NCI-H1436 treated with DMSO at 0.1 percent for 48 hours (cell line): ENCODE measurements at places on chromosomes 12 and 14.

DNA sequence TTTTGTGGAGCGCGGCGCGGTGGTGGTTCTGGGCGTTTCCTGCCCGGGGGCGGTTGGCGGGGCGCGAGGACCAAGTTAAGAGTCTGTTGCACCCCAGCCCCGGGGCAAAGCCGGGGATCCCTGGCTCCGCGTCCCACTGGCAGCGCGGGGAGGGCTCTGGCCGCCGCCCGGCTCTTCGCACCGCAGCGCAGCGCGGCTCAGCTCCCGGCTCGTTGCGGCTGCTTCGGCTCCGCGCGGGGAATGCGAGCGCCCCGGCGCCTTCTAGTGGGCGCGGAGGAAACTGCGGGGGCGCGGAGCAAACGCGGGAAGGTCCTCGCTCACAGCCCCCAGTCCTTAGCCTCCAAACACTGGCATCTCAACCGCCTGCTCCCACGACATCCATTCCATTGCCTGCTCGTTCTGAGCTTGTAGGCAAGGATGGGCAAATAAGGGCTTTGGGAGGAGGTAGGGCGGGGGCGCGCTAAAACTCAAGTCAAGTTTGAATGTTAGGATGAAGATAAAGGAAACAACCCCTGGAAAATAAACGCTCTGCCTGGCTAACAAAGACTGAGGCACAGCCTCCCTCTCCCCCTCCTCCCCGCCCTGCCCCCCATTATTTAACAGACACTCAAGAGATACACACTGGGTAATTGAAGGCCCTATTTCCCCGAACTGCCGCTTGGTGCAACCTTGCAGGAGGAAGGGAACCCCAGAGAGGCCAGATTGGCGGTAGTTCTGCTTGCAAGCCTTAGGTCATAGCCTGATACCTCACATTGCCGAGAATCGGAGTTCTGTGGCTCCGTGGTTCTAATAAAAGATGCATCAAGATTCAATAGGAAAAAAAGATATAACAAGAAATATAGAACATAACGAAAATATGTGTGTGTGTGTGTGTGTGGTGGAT, at the start of gene B4GALNT1:
B4GALNT1 (minus strand) TSS at position 244 of the 883 bp plus-strand sequence. CDS start 1,069 bp downstream, outside the sequence.
- no peak for DNase-seq

- DNase-seq: no peak
Observed at GRCh38 chr12:102848832-102849231, 68.2 kb downstream of the PAH start.

DNA sequence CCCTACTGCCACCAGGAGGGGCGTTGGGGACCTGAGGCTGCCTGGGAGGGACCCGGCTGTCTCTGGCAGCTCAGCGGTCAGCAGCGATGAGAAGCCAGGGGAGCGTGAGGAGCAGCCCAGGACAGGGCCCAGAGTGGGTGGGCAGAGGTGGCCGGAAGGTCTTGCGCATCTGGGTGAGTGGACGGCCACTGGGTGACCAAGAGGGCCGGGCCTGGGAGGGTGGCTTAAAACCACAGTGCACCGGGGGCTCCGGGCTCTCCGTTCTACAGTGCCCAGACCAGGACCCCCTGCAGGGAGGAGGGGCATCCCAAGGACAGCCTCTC, 10.0 kb downstream of the INF2 start:
- DNase-seq: no peak

- DNase-seq: no peak
Observed at GRCh38 chr14:28571636-28572035, 195.0 kb upstream of the FOXG1 start.

DNA sequence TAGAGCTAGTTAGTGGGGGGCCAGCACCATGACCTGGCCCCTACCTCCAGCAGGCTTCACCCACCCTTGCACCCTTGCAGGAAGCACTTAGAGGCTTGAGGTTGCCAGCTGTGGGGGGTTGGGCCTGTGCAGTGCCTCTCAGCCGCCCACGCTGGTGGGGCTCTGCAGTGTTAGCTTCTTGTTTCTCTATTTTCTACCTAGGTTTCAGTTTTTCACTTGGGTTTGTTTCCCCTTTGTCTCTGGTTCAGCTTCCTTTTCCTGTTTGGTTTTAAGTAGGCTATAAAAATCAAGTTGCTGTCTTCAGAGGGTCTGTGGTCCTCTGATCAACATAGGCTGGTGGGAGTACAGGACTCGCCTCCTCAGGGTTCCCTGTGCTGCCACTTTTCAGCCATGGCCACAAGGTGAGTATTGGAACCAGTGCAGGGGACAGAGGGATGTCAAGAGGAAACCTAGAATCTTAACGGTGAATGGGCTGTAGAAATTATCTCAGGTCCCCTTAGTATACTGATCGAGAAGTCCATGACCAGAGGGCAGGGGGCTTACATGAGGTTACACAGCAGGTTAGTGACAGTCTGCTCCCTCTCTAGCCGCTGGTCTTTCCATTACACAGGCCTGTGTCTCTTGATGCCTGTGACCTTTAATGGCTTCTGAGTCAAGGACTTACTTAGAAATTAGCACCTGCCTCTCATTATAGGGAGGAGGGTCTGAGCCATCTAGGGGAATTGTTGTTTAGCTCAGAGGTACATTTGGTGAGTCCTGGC, at the start of gene EVL:
EVL (plus strand) TSS at position 312 of the 761 bp plus-strand sequence; CDS start at position 391, 79 bp downstream.
- DNase-seq: no peak

DNA sequence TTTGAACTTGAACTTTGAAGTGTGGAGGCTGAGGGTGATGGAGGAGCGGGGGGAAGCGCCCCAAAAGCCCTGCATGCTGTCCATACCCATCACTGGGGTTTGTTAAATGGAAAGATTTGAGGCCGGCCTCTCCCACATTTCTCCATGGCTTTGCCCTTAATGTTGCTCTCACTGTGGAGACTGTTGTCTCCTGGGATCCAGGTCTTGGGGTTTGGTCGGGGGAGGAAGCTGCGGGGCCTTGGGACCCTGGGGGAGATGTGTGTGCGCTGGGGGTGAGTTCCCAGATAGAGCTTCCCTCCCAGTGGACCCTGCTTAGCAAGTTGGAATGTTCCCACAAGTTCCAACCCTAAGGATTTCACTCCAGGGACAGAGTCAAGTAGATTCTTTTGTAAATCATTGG, 28.0 kb upstream of the LRTM2 start:
- no peak for DNase-seq

DNA sequence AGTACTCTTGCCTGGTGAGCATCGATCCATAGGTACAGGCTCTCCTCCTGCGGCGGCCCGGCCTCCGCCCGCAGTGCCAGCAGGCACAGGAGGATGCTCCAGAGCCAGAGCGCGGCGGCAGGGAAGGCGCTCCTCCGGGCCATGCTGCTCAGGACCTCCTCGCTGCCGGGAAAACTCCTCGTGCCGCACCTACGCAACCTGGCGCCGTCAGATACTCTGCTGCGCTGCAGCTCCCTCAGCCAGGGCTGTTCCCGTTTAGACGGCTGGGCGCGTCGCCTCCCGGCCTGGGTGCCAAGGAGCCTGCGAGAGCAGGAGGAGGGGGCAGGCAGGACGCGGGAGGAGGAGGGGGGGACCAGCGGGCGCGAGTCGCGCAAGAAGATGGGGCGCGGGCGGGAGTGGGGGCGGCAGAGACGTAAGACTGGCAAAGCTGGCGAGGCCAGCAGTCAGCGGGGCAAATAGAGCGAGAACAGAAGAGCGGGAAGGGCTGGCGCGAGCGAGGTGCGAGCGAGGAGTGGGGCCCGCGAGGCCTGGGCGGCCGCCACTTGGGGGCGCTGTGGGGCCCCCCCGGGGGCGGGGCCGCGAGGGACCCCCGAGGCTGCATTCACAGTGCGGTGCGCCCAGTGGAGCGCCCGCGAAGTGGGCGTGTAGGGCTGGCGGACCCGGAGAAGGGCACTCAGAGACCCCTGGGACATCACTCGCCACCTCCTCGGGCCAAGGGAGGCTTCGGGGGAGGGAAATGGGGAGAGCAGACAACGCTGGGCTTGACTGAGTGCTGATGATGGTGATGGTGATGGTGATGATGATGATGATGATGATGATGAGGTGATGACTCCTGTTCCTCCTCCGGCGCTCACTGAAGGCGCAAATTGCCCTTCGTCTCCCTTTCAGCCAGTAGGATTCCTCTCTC, at the start of gene WIF1:
WIF1 (minus strand) TSS at position 257 of the 907 bp plus-strand sequence; CDS start at position 143, 114 bp downstream.
- DNase-seq: no peak

DNA sequence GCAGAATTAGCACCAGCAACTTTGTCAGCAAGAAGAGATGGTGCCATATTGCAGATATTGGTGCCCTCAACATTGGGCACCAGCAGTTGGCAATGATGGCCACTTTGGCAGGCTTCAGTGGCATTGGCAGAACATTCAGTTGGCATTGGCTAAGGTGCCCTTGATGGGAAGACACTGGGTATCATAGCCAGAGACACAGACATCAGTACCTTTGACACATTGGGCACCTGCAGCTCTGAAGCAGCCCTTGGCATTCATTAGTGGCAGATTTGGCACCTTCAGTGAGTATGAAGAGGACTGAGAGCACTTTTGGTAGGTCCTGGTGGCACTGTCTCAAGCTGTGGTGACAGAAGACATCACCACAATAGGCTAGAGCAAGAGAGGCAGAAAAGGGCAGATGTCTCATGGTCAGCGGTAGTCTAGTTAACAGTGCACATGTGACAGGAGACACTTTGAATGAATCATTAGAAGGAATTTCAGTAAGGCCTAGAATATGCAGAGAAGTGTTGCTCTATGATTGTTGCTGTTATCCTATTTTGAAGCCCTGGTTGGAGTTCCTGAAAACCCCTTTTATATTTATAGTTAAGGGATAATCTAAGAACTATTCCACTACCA, 422.2 kb downstream of the APAF1 start:
- no peak for DNase-seq

GRCh38 chr14:39734306-39734705, 302.1 kb upstream of the FBXO33 start:
- DNase-seq: no peak

GRCh38 chr12:97640826-97641225, 178.2 kb downstream of the RMST start:
- no peak for DNase-seq

GRCh38 chr12:39682689-39683477, 63.3 kb upstream of the ABCD2 start:
- DNase-seq: no peak

GRCh38 chr12:29961231-29961630, 177.5 kb upstream of the TMTC1 start:
- no peak for DNase-seq

GRCh38 chr14:91163316-91163715, 49.4 kb downstream of the DGLUCY start:
- no peak for DNase-seq

- DNase-seq: no peak
Observed at GRCh38 chr12:131362291-131363211, 348.3 kb upstream of the SFSWAP start.

DNA sequence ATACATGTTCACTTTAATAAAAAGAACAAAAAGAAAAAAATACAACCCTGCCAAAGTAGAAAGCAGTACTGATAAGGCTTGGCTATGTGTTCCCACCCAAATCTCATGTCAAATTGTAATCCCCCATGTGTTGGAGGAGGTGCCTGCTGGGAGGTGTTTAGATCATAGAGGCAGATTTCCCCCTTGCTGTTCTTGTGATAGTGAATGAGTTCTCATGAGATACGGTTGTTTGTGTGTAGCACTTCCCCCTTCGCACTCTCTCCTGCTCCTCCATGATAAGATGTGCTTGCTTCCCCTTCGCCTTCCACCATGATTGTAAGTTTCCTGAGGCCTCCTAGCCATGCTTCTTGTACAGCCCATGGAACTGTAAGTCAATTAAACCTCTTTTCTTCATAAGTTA, 59.9 kb downstream of the USP15 start:
- no peak for DNase-seq

- DNase-seq: no peak
Observed at GRCh38 chr14:97731800-97732199, 934.6 kb downstream of the VRK1 start.

- no peak for DNase-seq
Observed at GRCh38 chr12:89187507-89187906, 164.8 kb downstream of the DUSP6 start.

DNA sequence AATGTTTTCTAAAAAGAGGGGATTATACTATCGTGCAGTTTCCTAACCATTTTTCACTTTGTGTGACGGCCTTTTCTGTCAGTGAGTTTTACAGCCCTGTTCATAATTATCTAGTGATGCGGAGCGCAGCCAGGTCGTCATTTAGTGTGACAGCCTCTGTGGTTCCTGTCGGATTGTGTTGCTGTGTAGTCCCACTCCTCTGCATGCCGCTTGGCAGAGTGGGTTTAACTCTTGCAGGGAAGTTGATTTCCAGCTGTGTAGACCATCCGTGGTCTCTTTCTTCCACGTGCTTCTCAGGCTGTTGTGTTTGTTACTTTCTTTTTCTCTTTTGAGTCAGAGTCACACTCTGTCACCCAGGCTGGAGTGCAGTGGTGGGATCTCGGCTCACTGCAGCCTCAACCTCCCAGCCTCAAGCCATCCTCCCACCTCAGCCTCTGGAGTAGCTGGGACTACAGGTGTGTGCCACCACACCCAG, 8.6 kb downstream of the RAN start:
- no peak for DNase-seq

GRCh38 chr12:82749015-82749414, 62.3 kb downstream of the TMTC2 start:
- no peak for DNase-seq

- DNase-seq: no peak
Observed at GRCh38 chr14:106691601-106692291, 1165.4 kb downstream of the TMEM121 start.

DNA sequence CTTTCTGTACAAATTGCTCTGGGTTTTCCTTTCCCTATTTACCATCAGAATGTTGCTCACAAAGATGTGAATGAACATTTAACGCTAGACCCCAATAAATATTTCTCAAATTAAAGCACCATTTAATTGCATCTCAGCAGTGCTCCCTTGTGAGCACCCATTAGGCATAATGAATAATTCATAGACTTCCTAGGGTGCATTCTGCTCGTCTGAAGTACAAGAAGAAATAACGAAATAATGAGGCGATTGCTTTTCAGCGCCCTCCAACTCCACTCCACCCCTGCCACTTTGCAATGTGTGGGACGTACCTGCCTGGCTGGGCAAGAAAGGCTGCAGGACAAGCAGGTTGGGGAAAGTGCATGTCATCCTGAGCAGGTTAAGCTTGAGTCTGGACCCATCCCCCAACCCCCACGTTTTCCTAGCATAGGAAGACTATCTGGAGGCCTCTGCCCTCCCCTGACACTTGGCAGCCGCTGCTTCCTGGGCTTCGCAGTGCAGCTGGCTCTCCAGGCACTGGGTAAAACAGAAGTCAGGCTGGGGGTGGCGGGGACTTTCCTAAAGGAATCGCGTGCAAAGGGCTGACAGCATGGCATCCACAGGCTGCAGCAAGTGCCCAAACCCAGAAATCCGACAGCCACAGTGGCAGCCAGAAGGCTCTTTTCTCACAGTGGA, 253.7 kb downstream of the DUSP6 start:
- no peak for DNase-seq

- DNase-seq: no peak
Observed at GRCh38 chr12:59845293-59845692, 249.5 kb downstream of the SLC16A7 start.

GRCh38 chr12:27277846-27278260, 33.8 kb downstream of the STK38L start:
- DNase-seq: no peak

GRCh38 chr12:91126516-91126915, 15.2 kb upstream of the LUM start:
- no peak for DNase-seq

GRCh38 chr14:68309616-68310015, 483.3 kb downstream of the ZFP36L1 start:
- DNase-seq: no peak
